Bronchial smooth muscle cell (primary cell): ENCODE measurements at places on chromosomes 4 and X. TPM values are rescaled to one million over a fixed set of nuclear protein-coding genes. Genes with fewer than 3 reads are reported as not detected.

COX7B2 gene
- total RNA-seq: not detected in 2 replicates

SAGE1 gene
- total RNA-seq: under 0.01 TPM in 1 of 2 replicates, not detected in the other

CYBB gene
- total RNA-seq: not detected in 2 replicates

CLGN gene
- 0.26 and 17.3 TPM in 2 replicates for total RNA-seq
